Foreskin keratinocyte (primary cell): ENCODE measurements at places on chromosomes 5 and 9.

DNA sequence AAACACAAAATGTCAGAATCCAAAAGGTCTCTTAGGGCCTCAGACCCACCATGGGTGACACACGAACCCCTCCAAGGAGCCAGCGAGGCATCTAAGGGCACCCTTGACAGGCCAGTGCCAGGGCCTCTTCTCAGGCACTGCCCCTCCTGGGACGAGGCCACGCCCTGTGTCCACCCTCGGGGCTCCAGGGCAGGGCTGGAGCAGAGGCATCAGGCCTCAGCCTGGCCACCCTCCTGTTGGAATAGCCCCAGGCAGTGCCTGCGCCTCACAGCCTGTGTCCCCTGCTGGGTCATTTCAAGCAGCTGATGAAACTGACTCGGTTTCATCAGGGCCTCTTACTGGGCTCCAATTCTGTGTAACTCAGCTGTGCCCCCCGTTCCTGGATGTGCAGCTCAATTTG, 32.8 kb upstream of the SUSD3 start:
- DNase-seq: no peak

DNA sequence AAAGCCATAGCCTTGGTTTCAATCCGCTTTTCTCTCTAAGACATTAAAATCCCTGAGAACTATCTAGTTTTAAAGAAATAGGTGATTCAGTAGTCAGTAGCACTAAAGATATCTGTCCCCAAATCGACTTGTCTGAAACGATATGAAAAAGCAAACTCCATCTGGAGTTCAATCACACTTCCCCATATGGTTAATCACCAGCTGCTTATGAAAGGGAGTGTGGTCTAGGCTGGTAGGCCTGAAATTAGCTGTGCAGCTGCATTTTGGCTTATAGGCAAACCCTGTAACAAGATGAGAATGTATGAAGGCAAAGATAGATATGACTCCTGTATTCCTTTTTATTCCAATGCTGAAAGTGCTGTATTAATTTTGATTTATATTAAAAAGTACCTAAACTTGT, 65.9 kb downstream of the DMRTA1 start:
- no peak for DNase-seq

DNA sequence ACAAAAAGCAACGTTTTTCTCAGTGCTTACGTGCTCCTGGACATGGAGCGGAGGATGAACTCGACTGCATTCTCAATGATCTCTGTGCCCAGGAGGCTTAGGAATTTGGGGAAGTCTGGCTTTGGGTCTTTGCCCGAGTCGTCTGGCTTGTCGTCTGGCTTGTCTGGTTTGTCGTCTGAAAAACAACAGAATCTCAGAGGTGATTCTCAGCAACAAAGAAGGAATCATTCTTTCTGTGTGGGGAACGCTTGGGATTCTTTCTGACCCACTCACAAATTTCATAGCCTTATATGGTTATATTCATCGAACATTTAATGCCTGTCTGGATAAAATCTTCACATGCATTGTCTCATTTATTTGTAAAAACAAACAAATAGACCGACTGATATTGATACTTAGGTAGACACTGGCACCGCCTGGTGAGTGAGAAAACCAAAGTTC, 4.7 kb downstream of the C5orf46 start:
- no peak for DNase-seq

DNA sequence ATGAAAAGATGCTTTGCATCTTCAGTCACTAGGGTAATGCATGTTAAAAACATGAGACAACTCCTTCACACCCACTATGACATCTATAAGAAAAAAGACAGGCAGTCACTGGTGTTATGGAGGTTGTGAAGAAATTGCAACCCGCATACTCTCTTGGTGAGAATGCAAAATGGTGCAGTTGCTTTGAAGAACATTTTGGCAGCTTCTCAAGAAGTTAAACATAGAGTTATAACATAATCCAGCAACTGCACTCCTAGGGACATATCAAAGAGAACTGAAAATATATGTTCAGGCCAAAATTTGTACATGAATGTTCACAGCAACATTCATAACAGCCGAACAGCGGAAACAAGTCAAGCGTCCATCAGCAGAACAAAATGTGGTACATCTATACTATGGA, 46.3 kb upstream of the TBC1D9B start:
- no peak for DNase-seq

GRCh38 chr5:127907907-127908306, 175.7 kb upstream of the SLC12A2 start:
- DNase-seq: no peak

GRCh38 chr5:172377438-172377837, 76.9 kb downstream of the SH3PXD2B start:
- DNase-seq: no peak

- DNase-seq: no peak
Observed at GRCh38 chr5:138648841-138649240, 73.6 kb upstream of the HSPA9 start.

DNA sequence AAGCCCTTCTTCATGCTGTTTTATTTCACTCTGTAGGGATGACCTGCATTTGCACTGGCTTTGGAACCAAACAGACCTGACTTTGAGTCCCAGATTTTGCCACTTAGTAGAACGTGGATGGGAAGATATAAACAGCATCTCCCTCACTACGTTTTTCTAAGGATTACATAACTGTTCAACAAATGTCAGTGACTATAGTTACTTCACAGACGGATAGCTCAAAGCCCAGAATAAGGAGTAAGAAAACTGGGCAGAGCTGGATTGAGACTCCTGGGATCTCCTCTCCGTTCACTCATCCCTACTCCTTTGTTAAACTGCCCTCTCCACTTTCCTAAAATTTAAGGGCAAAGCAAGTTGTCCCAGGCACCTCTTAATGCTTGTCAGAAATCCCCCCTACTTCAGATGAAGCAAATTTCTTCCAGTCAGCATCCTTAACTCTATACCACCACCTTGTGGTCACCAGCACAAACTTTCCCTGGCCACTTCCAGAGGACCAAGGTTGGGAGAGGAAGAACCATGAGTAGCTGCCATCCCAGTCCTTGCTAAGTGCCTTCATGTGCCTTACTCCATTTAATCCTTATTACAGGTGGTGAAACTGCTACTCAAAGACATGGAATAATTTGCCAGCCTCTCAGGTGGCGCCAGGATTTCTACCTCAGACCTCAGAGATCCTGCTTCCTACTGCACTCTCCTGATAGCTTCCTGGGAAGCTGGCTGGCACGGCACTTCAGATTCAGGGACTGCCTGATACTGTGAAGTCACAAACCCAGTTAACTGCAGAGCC, 38.4 kb downstream of the EGR1 start:
- no peak for DNase-seq

DNA sequence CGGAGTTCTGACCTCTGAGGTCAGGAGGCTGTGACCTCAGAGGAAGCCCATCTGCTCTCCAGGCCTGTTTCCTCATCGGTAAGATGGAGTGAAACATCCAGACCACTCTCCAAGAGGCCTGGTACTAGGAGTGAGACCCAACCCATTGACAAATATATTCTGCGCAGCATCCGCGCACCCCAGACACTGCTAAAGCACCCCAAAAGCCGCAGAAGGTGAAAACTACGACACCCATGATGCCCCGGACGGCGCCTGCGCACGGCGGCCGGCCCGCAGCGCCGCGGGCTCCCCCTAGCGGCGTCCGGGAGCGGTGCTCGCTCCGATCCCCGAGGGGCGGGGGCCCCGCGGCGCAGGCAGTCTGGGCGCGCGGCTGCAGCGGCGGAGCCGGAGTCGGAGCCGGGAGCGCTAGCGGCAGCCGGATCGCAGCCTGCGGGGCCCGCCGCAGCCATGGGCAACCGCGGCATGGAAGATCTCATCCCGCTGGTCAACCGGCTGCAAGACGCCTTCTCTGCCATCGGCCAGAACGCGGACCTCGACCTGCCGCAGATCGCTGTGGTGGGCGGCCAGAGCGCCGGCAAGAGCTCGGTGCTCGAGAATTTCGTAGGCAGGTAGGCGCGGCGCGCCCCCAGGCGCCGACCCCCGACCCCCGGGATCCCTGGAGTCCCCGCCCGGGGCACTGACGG, at the start of gene DNM1:
Gene DNM1, plus strand, starts transcription at position 356 of the 683 bp plus-strand sequence. Its CDS starts 92 bp downstream, at position 448.
- DNase-seq: no peak

DNA sequence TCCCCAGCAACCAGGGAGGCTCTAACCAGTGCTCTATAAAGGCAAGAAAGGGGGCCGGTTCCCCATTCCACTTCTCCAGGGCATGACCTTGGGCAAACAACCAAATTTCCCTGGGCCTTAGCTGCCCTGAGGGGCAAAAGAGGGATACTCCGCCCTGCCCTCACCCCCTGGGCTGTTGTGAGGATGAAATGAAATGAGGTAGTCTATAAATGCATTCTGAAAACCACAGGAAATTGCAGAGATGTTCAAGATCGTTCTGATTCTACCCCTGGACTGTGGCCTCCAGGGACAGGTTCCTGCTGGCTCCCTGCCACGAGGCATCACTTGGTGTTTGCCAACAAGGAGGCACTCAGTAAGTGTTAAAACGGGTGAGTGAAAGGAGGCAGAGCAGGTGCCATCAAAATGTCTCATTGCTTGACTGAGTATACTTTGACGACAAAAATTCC, 5.7 kb downstream of the RAPGEF1 start:
- no peak for DNase-seq

DNA sequence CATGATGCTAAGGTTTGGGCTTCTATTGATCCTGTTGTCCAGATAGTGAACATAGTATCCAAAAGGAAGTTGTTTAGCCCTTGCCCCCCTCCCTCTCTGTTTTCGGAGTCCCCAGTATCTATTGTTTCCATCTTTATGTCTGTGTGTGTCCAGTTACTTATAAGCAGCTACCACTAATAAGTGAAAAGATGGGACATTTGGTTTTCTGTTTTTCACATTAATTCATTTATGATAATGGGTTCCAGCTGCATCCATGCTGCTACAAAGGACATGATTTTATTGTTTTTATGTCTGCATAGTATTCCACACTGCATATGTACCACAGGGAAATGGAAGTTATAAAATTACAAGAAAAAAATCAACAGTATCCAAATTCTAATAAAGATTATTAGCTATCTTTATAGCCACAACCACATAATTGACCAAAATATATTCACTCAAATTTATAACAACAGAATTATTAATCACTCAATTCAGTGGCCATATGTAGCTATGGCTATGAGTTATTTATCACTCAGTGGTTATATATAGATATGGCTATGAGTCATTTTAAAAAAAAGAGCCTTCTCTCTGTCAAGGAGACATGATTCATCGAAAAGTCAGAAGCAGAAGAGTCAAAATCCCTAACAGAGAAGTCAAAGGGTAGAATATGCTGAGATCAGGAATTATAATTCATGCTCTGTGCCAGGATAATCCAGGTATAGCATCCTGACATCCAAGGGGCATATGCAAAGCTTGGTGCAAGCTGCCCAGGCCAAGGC, 367.5 kb downstream of the DEPDC1B start:
- peak; percentile 83 for DNase-seq

DNA sequence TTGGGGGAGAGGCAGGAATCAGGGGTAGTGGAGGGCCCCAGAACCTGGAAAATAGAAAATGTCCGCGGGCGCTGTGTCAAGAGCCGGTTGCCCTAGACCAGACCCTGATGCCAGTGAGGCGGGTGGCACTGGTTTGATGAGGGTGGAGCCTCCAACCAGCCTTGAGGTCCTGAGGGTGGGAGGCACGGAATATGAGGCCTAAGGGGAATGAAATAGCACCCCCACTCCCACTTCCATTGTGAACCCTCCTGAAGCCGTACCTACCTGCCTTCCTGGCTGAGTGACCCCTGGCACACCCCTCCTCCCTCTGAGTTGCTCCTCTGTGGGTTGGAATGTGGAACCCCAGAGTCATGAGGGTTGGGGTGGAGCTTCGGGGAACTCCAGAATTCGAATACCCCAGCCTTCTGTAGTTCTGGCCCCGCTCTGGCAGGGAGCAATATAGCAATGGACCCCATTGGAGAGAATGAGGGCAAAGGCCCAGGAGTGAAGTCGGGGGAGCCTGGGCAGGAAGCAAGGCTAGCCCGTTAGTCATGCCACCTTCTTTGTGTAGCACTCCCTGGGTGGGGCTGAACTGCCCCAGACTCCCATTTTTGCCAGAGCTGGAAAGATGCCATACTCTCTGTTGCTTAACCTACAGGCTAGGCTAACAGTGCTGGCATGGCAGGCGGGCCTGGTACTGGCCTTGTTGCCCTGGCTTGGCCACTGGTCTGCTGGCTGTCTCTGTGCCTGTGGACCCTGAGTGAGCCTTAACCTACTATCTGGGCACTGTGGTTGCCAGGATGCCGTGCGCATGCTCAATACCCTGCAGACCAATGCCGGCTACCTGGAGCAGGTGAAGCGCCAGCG, 1.0 kb downstream of the FPGS start:
- DNase-seq: peak; percentile 58

DNA sequence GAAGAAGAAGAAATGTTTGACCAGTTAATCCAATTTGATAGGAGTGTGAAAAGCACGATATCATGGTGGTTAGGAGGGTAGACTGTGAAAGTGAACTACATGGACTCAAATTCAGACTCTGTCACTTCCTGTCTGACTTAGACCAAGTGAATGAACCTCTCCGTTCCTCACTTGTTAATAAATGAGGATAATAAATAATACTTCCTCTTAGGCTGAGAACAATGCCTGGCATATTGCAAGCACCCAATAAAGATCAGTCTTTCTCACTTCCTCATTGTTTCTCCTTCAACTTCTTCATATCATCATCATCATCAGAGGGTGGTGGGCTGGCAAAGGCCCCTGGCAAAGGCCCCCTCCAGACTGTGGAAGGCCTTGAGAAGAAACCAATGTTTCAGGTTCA, 148.7 kb downstream of the CDK5RAP2 start:
- DNase-seq: no peak

GRCh38 chr5:153981905-153982605, 56.7 kb downstream of the FAM114A2 start:
- peak; percentile 50 for DNase-seq
